ENCODE measurements at places on chromosomes 5 and 9.
A peak's percentile ranks its signal among the peaks of the same experiment; 100 is the strongest.

- DNase-seq: no peak
Observed at GRCh38 chr5:175566697-175567096, 88.3 kb downstream of the SFXN1 start.

DNA sequence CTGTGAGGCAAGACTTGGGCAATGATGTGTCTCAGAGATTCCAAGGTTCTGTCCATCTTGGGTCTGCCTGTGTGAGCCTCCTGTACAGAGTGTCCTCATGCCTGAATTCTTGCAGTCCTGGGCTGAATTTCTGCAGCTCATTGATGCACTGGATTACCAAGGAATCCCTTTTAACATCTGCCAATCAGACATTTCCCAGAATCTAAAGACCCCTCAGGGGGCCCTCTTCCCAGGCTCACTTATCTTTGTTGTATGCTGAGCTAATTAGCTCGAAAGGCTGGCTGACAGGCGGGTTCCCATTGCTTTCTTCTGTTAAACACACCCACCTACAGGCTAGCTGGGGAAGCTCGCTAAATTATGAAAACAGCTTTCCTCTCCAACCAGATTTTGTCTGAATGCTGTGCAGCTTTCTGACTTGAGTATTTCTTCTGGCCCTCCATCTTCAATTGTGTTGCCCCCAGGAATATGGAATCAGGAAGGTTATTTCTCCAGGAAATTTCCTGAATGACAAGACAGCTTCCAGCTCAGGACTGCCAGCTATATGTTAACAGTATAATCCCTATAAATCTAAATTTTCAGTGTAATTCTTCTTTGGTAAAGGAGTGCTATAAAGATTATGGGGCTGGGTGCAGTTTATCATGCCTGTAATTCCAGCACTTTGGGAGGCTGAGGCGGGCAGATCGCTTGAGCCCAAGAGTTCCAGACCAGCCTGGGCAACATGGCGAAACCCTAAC, at the start of gene LIX1:
TSS of gene LIX1 (minus strand) at position 91 of the 734 bp plus-strand sequence. CDS start at position 56, 35 bp downstream.
- DNase-seq: peak; percentile 40

DNA sequence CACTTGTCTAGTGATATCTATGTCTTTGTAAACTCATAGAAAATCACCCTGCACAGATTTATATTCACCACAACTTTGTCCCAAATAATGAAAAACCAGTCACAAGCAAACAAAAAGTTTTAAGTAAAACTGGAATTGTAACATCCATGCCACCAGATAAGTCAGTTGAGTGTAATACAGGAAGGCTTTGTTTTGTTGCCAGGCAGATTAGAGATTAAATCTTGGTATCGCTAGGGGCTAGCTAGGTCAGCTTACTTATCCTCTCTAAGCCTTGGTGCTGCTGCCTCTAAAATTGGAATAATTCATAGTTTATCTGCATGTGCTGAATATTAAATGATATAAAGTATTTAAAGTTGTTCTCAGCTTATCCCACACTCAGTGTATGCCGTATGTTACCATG, 1062.5 kb downstream of the CDH9 start:
- DNase-seq: no peak

GRCh38 chr9:113626735-113627495, 163.4 kb downstream of the RGS3 start:
- no peak for DNase-seq

DNA sequence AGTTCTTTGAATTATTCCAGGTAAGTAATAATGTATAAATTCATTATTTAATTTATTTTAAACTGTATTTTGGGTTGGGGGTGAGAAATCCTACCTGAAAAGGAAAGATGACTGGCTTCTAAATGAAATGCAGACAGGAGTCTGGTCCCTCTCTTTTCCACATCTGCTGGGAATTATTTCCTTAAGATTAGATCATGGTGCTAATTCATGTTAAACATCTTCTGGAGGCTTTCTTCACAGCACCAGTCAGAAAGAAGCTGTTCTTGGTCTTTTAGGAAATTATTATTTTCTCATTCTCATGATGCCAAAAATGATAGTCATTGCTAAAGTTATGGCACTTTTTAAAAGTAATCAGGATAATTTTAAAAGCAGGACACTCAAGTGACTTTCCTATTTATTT, 254.2 kb downstream of the CWC27 start:
- no peak for DNase-seq

DNA sequence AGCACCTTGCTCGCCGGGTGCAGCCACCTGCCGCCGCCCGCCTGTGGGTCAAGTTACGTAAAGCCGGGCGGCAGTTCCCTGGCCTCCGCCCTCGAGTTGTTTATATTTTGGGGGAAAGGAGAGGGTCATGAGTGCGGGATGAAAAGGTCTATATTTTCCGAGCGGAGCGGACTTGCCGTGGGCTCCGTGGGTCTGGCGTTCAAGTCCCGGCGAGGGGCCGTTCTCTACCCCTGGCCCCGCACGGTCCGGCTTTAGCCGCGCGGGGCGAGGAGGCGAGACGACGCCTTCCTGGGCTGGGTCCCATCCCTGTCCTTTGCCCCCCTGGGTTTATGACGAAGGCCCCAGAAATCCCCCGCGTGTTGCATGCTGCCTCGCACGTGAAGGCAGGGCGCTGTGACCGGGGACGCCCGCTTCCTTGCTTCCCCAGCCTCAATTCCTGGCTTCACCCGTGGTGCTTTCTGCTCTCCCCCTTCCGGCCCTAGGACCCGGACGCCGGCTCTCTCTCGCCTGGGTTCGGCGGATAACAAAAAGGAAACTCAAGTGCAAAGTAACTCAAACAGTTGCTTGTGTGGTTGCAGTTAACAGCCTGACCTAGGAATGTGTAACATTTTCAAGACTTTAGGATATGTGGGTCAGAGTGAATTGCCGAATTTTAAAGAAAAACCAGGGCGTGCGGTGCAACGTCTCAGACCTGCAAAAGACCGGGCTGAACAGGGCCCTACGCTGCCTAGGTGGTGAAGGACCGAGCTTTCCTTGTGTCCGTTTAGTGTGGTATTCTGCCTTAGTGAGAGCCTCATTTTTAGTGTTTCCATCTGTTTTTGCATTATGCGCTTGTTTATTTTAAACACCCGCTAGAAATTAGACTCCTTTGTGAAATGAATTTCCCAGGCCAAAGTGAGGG, 810 bp downstream of the VPS13A start:
- DNase-seq: peak; percentile 47

GRCh38 chr9:16320338-16320902, 550.0 kb downstream of the BNC2 start:
- no peak for DNase-seq

DNA sequence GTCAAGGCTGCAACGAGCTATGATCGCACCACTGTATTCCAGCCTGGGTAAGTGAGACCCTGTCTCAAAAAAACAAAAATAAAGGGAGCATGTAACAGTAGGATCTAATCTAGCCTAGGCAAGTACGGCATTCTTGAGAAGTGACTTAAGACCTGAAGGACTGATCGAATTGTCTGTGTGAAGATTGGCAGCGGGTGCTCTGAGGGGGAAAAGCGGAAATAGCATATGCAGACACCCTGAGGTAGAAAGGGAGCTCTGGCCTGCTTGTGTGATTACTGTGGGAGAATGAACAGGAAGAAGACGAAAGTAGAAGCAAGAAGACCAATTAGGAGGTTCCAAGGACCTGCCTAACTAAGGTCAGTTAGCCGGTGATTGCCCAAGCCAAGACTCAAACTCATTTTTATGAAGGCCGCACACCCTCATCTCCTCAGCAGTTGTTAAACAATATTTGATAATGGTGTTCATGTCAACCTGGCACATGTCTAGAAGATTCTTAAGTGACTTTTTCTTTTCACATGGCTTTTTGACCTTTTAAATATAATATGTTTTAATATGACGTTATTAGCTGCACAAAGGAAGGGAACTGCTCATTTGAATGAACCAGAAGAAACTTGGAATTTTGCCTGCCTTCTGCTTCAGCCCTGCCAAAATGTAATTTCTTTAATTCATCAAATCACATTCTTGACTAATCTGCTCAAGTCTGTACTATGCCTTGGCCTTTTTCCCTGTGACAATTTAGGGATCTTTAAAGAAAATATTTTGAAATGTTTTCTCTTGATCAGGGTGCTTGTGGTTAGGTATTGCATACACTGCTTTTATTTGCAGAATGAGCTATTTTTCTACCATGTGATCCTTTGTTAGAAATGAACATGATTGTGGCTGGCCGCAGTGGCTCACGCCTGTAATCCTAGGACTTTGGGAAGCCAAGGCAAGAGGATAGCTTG, 289.2 kb upstream of the DMRT1 start:
- no peak for DNase-seq

GRCh38 chr9:99626426-99626825, 195.3 kb upstream of the NR4A3 start:
- DNase-seq: no peak

DNA sequence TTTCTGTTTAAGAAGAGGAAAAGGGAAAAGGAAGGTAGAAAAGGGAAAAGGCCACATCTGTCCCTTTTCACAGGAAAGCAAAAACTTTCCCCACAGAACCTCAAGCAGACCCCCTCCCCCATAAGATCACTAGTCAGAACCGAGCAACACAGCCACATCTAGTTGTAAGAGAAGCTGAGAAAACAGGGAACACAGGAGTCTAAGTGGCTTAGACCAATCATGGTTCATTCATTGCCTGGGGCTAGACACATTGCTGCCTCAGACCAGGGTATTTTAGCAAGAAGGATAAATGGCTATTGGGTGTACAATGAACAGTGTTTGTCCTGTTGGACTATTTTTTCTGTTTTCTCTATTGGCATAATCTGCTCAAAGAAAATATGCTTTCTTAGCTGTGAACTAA, 98.0 kb downstream of the ARL15 start:
- no peak for DNase-seq
